ENCODE measurements at places on chromosomes 16 and 17. TPM values are rescaled to one million over a fixed set of nuclear protein-coding genes. Genes with fewer than 3 reads are reported as not detected.
A peak's percentile ranks its signal among the peaks of the same experiment; 100 is the strongest.

- H3K36me3 ChIP-seq: no peaks in the 10 kb centered on the region
- no peaks in the 10 kb centered on the region for H3K27me3 ChIP-seq
- no peak overlapping the region for H3K27ac ChIP-seq
Measured at GRCh38 chr17:16930571-16931317, 41.2 kb downstream of the TNFRSF13B start.

GRCh38 chr17:4150096-4150495 is 7.1 kb downstream of the CYB5D2 start:
- no peak overlapping the region for H3K4me3 ChIP-seq
- no peaks in the 10 kb centered on the region for H3K27me3 ChIP-seq
- peaks cover 27% of the 10 kb centered on the region for H3K36me3 ChIP-seq
- no peak overlapping the region for H3K27ac ChIP-seq

GRCh38 chr16:28977703-28978662 is 3.4 kb downstream of the SPNS1 start:
- no peak overlapping the region for H3K4me3 ChIP-seq
- no peak overlapping the region for H3K27ac ChIP-seq
- H3K36me3 ChIP-seq: peaks cover 28% of the 10 kb centered on the region

GRCh38 chr16:86079255-86079885 is 180.4 kb downstream of the IRF8 start:
- no peaks in the 10 kb centered on the region for H3K4me1 ChIP-seq
- no peak overlapping the region for H3K27ac ChIP-seq
- no peak overlapping the region for H3K4me3 ChIP-seq
- no peaks in the 10 kb centered on the region for H3K36me3 ChIP-seq
- DNase-seq: no peak
- H3K27me3 ChIP-seq: peaks cover 83% of the 10 kb centered on the region

- peak; percentile 5 for DNase-seq
- H3K4me3 ChIP-seq: no peak overlapping the region
Measured at GRCh38 chr17:58703137-58703915, 10.9 kb downstream of the RAD51C start.

GRCh38 chr17:34619687-34620217 is 40.4 kb downstream of the TMEM132E start:
- H3K36me3 ChIP-seq: no peaks in the 10 kb centered on the region
- no peaks in the 10 kb centered on the region for H3K4me1 ChIP-seq
- H3K4me3 ChIP-seq: no peak overlapping the region
- no peak overlapping the region for H3K27ac ChIP-seq
- H3K27me3 ChIP-seq: no peaks in the 10 kb centered on the region

- H3K4me3 ChIP-seq: no peak overlapping the region
- H3K27me3 ChIP-seq: peaks cover 46% of the 10 kb centered on the region
- no peaks in the 10 kb centered on the region for H3K36me3 ChIP-seq
- no peak overlapping the region for H3K27ac ChIP-seq
- DNase-seq: no peak
Measured at GRCh38 chr16:77468831-77469230, 34.0 kb upstream of the ADAMTS18 start.

DNA sequence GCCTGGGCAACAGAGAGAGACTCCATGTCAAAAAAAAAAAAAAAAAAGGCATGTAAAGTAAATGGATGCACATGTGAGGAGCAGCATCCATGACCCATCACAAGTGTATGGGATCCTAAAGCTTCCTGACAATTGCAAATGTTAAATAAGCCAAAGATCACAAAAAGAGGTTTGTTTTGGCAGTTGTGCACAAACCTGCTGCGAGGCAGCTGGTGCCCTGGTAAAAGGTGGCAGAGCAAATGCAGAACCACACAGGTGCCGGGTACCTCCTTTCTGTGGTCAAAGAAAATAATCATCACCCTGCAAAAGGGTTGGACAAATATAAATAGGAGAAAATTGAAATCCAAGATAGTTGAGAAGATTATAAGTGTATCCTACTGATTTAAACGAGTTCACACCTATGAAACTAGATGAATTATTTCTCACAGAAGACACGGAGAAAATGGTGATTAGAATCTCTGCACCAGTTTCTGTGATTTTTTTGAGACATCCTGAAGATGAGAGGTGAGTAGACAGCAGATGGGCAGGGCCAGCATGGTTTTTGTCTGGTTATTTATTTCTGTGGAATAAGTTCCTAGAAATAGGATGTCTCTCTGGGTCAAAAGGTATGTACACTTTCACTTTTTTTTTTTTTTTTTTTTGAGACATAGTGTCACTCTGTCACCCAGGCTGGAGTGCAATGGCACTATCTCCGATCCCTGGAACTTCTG is 291.3 kb downstream of the CDH13 start:
- no peaks in the 10 kb centered on the region for H3K36me3 ChIP-seq
- H3K27ac ChIP-seq: peak overlapping the region; percentile 32
- H3K27me3 ChIP-seq: no peaks in the 10 kb centered on the region
- peaks cover 2% of the 10 kb centered on the region for H3K4me1 ChIP-seq

DNA sequence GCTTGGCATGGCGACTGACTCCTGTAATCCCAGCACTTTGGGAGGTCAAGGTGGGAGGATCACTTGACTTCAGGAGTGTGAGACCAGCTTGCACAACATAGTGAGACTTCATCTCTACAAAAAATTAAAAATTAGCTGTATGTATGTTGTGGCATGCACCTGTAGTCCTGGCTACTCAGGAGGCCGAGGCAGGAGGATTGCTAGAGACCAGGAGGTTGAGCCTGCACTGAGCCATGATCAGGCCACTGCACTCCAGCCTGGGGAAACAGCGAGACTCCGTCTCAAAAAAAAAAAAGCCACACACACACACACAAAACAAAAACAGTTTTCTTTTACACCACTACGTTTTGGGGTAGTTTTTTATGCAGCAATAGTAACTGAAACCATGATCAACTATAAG is 89.0 kb upstream of the DHX40 start:
- no peaks in the 10 kb centered on the region for H3K36me3 ChIP-seq
- H3K27ac ChIP-seq: no peak overlapping the region
- H3K27me3 ChIP-seq: no peaks in the 10 kb centered on the region
- DNase-seq: no peak

- H3K4me1 ChIP-seq: peaks cover 13% of the 10 kb centered on the region
- no peaks in the 10 kb centered on the region for H3K27me3 ChIP-seq
- peaks cover 61% of the 10 kb centered on the region for H3K36me3 ChIP-seq
- no peak overlapping the region for H3K4me3 ChIP-seq
- H3K27ac ChIP-seq: no peak overlapping the region
Measured at GRCh38 chr17:4898351-4898750, 985 bp upstream of the C17orf107 start.

DNA sequence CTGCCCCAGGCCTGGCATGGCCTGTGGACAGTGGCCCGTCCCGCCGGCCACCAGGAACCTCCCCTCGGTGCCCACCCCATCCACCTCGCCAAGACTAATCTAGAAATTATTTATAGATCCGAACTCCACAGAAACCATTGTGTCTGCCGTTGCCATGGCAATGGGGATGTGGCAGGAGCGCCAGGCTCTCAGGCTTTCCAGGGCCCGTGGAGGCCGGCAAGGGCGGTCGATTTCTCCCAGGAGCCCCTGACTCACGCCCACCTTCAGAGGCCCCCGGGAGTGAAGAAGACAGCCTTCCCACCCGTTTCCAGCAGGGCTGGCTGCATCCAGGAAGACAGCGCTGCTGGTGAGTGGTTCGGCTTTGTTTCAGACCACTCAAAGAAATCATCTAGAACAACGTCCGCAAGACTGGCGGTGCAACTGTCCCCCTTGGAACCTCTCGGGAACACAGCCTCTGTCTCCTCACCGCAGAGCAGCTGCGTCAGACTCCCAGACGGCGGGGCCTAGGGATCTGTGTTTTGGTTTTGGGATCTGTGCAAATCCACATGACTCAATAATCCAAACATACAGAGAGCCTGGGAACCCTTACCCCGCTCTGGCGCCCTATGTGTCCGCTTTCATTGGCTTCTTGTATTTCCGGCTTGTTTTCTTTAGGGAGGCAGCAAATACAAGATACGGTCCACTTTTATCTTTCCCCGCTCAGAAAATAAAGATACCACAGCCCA is 48.5 kb upstream of the ZCCHC14 start:
- no peak for DNase-seq
- no peaks in the 10 kb centered on the region for H3K36me3 ChIP-seq
- no peak overlapping the region for H3K27ac ChIP-seq
- peaks cover 27% of the 10 kb centered on the region for H3K27me3 ChIP-seq
- H3K4me3 ChIP-seq: no peak overlapping the region

DNA sequence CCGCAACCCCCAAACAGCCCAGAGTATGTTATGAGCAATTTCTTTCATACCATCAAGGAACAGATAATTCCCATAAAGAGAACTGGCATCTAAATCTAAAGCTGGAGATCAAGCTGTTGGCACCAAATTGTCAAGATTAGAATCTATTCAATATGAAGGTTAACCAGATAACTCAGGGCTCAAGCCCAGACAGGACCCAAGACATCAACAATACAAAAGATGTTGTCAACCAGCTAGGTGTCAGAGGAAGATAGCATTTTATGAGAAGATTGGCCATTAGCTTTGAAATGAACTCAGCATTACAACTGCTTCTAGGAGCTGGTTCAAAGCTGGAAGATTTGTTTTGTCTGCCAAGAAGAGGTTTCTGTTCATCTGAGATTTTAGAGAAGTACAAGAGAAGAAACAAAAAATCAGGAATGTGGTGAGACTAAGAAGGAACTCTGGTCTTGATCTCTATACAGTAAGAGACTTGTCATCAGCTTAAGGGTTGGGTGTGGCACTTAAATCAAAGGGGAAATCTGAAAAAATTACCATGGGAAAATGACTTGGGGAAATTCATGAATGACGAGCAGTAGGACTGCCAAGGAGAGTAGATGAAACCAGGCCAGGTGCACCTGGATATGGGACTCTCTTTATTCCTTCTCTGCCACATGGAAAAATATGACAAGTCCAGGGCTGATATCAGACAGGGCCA is 64.2 kb upstream of the COX10 start:
- no peak overlapping the region for H3K4me3 ChIP-seq
- H3K36me3 ChIP-seq: no peaks in the 10 kb centered on the region
- H3K4me1 ChIP-seq: peaks cover 8% of the 10 kb centered on the region
- no peaks in the 10 kb centered on the region for H3K27me3 ChIP-seq
- no peak for DNase-seq

- peaks cover 8% of the 10 kb centered on the region for H3K27me3 ChIP-seq
- peaks cover 22% of the 10 kb centered on the region for H3K4me1 ChIP-seq
- H3K27ac ChIP-seq: no peak overlapping the region
- no peak overlapping the region for H3K4me3 ChIP-seq
- no peaks in the 10 kb centered on the region for H3K36me3 ChIP-seq
Measured at GRCh38 chr16:49959552-49960277, 65.3 kb upstream of the CNEP1R1 start.

- DNase-seq: no peak
- H3K27me3 ChIP-seq: no peaks in the 10 kb centered on the region
- no peak overlapping the region for H3K4me3 ChIP-seq
- H3K27ac ChIP-seq: no peak overlapping the region
Measured at GRCh38 chr16:89761304-89761922, 40.1 kb downstream of the ZNF276 start.

DNA sequence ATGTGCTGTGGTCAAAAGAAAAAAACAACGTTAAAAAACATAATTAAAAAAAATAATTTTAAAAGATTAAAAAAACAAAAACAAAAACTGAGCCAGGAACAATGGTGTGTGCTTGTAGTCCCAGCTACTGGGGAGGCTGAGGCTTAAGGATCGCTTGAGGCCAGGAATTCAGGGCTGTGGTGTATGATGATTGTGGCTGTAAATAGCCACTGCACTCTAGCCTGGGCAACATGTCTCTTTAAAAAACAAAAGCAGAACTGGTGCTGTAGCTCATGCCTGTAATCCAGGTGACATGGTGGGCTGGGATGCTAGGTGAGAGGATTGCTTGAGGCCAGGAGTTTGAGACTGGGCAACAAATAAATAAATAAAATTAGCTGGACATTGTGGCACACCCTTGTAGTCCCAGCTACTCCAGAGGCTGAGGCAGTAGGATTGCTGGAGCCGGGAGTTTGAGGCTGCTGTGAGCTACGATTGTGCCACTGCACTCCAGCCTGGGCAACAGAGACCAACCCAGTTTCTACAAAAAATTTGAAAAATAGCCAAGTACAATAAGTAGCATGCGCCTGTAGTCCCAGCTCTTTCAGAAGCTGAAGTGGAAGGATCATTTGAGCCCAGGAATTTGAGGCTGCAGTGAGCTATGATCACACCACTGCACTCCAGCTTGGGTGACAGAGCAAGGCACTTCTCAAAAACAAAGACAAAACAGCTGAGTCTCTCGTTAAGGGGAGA is 43.6 kb downstream of the NFATC3 start:
- peak; percentile 51 for DNase-seq
- peak overlapping the region; percentile 82 for H3K27ac ChIP-seq
- H3K4me3 ChIP-seq: no peak overlapping the region
- no peaks in the 10 kb centered on the region for H3K27me3 ChIP-seq
- H3K36me3 ChIP-seq: peaks cover 4% of the 10 kb centered on the region

DNA sequence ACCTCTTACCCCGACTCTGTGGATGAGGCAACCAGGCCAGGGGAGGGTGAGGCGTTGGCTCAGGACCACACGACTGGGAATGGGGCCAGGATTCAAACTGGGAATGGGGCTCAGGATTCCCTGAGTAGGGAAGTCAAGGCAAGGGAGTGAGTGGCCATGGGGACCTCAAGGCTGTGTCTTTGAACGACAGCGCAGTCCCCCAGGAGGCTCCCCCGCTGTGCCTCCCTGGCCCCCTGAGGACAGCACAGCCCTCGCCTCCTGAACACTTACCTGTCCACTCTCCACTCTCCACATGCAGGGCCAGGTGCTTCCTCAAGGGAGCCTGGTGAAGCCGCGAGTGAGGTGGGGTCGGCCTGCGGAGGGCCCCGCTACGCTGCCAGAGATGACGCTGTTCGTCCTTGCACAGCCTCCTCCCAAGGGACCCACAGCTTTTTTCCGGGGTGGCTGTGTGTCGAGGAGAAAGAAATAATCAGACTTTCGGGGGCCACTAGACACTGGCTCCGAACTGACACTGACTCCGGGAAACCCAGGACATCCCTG is 6.9 kb downstream of the ZNF469 start:
- no peak overlapping the region for H3K27ac ChIP-seq
- no peak for DNase-seq
- no peaks in the 10 kb centered on the region for H3K36me3 ChIP-seq
- no peak overlapping the region for H3K4me3 ChIP-seq
- H3K4me1 ChIP-seq: no peaks in the 10 kb centered on the region

DNA sequence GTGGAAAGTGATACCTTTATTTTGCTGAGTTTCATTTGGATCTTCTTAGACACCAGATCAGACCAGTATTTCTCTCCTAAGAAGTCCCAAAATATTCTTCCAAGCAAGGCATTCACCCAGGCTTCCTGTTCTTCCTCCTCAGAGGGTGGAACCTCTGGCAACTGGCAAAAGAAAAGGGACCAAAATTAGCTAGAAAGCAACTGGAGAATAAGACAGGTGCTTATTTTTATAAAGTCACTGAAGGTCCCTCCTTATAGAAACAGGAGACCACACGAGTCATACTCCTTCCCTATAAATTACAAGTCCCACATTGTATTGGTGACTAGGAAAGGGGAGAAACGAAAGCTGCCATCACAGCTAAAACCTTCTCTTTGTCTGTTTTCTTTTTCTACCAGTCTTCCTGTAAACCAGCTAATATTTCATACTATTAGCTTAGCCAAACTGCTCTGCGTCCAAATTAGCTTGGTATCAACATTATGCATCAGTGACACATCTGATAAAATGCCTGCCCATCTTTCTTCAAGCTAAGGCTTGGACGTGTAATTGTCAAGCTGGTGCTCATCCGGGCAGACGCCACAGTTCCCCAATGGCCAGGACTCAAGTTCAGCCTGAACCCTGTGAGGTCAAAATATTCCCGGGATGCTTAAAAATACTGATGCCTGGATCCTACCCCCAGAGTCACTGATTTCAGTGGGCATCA is 47.5 kb upstream of the ERN1 start:
- H3K36me3 ChIP-seq: peaks cover 80% of the 10 kb centered on the region
- no peaks in the 10 kb centered on the region for H3K27me3 ChIP-seq
- H3K4me3 ChIP-seq: no peak overlapping the region
- DNase-seq: no peak

The KRTAP1-5 gene
- not detected for total RNA-seq

The C17orf100 gene
- total RNA-seq: 1.7 TPM

The SLC46A1 gene
- total RNA-seq: 18.4 TPM

The SRSF2 gene
- 161 TPM for total RNA-seq

The KRT17 gene
- 4,105 TPM for total RNA-seq

Measured in MCF 10A (cell line).